ENCODE measurements at places on chromosomes 16 and 17. TPM values are rescaled to one million over a fixed set of nuclear protein-coding genes. Genes with fewer than 3 reads are reported as not detected.

- no peak for DNase-seq
These were observed 168.5 kb downstream of the UTP18 start for GRCh38 chr17:51428668-51429495.

DNA sequence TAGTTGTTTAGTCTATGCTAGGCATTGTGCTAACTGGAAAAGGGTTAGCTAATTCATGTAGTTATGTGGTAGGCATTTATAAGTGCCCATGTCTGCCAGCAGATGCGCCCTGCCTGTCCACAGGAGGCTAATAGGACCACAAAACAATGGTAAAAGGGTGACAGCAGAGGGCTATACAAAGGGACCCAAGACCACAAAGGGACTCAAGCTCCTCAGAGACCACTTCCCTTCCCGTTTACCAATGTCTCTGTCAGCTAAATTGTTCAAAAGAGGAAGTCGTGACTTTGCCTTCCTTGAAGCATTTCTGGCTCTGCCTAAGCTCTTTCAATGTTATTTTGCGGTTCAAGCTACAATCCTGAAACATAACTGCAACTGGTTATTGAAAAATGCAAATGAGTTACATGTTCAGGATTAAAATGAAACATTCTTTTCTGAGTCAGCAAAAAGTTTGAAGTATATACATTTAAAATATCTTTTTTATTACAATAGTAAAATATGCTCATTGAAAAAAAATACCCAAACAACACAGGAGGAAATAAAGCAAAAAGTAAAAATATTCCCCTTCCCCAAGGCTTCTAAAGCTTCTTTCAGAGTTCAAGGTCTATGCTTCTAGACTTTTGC lies 149.2 kb downstream of the MAF start:
- no peak for DNase-seq

GRCh38 chr17:70130289-70130688 lies 39.0 kb upstream of the KCNJ2 start:
- DNase-seq: no peak

DNA sequence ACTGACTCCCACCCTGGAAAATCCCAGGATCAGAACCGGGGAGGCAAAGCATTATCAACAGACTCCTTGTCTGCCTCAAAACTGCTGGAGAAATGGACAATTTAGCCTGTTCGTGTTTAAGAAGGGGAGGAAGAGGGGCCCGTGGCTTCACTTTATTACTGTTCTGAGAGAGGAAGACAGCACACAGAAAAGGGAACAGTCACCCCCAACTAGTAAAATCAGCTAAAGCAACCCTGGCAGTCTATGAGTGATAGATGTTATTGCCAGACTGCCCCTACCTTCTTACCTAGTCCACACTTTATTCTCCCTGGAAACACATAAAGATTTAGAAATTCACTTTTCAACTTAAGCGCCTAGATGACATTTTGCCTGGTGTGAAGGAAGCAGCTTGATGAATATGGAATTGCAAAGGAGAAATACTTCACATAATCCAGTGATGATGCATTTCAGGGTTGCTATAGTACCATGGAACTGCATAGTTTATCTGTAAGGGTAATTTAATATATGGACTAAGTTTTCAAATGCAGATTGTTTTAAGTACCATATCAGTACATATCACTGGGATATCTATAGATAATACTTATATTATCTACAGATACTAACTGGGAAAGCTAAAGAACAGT lies 36.9 kb upstream of the TRAP1 start:
- DNase-seq: no peak

DNA sequence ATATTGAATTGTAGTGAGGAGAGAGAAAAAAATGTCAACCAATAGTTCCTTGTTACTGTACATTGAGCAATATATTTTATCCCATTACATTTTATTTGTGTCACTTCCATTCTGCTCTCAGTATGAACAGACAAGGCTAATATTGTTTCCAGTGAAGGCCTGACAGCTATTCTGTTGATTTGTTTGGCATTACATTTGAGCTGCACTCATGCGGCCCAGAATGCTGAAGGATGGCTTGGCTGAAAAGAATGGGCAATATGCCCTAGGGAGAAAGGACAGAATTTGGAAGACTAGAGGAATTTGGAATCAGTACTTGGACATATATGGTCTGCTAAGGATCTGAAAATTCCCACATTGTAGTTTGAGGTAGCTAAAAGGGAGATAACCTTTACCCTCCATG lies 1294.4 kb downstream of the CDH8 start:
- no peak for DNase-seq

SNX11 gene
- 25.8 TPM for total RNA-seq

CCL14 gene
- total RNA-seq: not detected

RNF222 gene
- not detected for total RNA-seq

KIFC3 gene
- total RNA-seq: 25.1 TPM

All from neural crest cell (in vitro differentiated cells).